CD4-positive, alpha-beta T cell treated with Interleukin-12 subunit alpha and Interleukin-12 subunit beta, for 1 hour (primary cell): ENCODE measurements at places on chromosomes 2 and 18.

GRCh38 chr2:6168485-6168884 lies 476.3 kb downstream of the SOX11 start:
- DNase-seq, result no peak

- DNase-seq, result no peak
These were observed 144.5 kb downstream of the LAMA3 start for GRCh38 chr18:23833714-23834113.

DNA sequence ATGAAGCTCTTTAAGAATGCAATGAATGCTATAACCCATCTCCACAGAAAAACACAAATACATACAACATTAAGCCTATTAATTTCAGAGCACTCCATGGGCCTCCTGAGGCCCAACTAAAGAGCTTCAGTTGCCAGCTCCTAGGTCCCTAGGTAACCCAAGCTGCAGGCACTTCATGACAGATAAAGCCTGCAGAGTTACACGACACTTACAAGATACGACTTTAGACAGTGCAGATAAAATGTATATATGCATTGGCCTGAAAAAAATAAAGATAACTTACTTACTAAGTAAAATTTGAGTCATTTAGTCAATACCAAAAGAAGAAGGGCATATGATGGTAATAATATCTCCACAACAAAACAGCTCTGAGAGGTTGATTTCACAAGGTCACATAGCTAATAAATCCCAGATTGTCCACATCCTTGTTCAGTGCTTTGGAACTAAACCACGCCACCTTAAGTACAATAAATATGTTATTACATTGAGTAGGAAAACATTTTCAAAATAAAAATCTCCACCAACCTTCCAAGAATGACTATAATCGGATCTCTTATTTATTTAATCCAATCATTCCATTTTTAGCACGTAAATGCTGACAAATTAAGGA lies 3.4 kb downstream of the MAP4K3 start:
- DNase-seq, result no peak

DNA sequence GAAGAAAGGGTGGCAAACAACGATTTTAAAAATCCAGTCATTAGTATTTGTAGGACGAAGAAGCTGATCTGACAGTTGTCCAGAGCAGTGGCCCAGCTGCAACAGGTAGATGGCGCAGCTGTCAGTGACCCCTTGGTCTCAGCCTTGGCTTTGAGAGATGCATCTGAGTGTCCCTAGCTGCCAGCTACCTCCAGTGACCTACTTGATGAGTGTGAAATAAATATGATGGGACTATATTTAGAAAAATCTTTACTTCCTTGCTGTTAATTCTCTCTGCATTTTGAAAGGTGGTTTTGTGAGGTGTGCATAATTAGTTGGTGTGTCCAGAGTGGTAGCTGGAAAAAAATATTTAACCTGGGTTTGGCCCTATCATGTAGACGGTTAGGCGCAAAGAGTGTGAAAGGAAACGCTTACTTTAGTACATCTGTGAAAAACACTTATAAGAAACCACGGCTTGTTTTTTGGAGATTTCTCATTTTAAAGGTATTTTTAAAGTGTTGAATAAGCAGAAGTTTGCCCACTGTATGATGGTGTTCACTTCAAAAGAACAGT lies 963 bp downstream of the INPP1 start:
- peak; percentile 23 for DNase-seq

DNA sequence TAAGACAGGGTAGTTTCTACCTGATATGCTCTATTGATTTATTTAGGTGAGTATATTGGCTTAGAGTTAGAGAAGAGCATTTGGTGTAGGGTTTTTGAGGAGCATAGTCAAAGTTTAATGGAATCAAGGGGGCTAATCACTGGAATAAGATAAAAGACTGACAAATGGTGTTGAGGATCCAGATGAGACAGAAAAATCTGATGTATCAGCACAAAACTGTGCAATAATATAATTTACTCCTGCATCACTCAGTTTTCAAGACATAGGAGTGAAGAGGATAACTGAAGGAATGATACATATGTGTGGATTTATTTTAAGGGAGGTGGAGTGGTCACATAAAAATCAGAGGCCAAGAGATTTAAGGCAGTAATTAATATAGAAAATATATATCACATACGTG lies 339.2 kb downstream of the NYAP2 start:
- DNase-seq, result no peak

- DNase-seq, result no peak
These were observed 224.1 kb downstream of the LRP1B start for GRCh38 chr2:141906678-141907077.

DNA sequence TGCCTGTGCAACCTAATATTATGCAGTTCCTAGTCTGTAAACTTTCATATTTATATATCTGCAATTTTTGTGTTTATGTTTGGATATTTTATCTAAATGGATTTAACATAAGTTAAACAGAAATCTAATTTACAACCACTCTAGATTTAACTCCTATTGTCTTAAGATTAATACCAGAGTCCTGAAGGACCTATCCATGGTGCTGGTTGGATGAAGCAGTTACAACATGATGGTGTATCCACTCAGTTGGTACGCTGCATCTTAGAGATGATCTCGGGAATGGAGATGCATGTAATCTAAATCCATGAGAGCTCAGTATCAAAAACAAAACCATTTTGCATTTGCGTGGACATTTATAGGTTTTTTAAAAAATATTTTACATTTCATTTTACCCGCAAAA lies 745.9 kb upstream of the SLC8A1 start:
- DNase-seq, result no peak

DNA sequence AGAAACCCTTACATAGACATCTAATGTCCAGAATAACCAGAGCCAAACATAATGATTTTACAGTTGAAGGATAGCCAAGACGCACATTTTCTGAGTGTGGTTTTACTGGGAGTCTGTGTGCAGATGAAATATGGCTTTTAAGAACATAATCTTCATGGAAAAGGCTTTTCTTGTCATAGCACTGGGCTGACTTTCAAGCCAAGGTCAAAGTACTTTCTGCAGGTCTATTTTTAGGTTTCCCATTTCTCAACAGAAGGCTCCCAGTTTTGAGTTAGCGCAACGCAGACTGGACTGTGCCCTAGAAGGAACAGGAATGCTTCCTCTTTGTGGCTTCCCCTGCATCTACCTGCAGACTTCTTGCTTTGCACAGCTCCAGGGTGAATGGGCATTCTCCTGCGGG lies 92.3 kb upstream of the UPP2 start:
- DNase-seq, result no peak

DNA sequence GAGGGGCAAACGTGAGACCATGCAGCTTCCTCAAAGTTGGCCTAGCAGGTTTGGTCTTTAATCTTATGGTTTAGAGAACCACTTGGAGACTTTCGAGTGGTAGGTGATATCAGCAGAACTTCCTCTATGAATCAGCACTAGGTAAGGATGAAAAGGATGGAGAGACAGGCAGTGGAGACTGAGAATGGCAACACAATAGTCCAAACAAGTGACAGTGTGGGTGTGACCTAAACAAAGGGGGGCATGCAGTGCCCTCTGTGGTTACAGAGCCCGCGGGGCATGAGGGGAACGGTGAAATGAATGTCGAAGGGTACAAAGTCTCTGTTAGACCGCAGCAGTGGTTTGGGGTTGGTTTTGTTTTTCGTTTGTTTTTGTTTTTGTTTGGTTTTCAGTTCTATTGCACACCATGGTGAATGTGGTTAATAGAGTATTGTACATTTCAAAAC lies 143.9 kb downstream of the L3MBTL4 start:
- no peak for DNase-seq

DNA sequence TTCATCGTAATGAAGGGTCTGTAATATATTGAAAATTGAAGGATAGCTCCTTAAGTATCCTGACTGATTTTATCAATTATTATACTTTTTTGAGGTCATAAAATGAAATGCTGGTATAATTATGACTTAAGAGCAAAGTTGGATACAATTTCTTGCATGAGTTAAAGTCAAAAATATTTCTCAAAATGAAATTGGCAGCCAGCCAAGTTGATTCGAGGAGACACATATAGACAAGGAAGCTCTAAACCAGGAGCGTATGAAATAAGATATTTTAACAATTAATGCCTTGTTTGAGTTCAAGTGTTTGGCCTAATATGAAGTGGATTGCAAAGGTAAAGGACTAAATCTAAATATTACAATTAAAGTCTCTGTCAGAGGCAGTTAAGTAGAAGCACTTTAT lies 260.4 kb upstream of the DSEL start:
- DNase-seq, result no peak

DNA sequence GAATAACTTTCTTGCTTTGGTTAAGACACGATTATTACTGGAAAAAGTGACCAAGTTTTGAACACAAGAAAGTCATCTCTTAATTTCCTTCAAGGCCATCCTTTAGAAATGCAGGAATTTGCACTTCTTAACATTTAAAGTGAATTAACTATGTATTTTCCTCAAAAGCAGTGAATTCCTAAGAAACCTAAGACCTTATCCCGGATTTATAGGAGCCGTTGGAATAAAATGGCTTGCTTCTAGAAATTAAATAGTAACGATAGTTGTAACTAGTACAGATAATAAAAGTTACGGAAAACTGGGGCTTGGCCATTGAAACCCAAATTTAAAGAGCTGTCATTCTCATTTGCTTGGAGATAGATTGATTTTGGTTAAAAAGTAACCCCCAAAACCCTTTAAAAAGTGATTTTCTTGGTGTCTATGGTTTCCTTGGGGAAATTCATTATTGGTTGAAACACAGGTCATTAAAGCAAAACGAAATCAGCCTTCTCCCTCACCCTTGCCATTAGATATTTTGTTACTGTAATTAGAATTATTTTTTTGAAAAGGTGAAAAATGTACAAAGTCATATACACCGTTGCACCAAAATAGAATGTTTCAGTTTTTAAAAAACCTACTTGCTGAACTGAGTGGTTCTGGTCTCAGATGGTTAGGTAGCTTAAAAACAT lies 2.0 kb downstream of the SKOR2 start:
- DNase-seq, result no peak

GRCh38 chr2:134819334-134819733 lies 19.1 kb upstream of the ACMSD start:
- no peak for DNase-seq

GRCh38 chr2:230687498-230687897 lies 25.1 kb upstream of the CAB39 start:
- DNase-seq, result no peak

GRCh38 chr2:1350111-1350510 lies 63.2 kb upstream of the TPO start:
- DNase-seq, result no peak

- no peak for DNase-seq
These were observed 7.3 kb downstream of the TNFRSF11A start for GRCh38 chr18:62332431-62332830.

- DNase-seq, result no peak
These were observed 40.1 kb downstream of the GTF3C3 start for GRCh38 chr2:196759378-196759706.

DNA sequence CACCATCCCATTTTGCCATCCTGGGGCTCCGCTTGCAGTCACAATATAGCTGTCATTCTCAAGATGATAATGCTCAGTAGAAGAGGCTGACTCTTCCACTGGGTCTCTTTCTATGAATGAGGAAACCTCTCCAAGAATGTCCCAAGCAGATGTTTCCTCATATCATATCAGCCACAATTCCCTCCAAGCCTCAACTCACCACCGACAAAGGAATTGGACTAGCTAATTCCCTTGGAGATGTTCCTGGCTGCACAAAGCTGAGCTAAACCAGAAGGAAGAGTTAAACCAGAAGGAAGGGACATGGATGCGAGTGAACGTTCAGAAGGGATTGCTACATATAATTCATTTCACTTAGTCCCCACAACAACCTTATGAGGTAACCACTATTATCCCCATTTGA lies 65.0 kb upstream of the NPAS2 start:
- no peak for DNase-seq

GRCh38 chr2:196318517-196319377 lies 147.4 kb upstream of the STK17B start:
- no peak for DNase-seq

GRCh38 chr2:177201919-177202346 lies 10.7 kb upstream of the HNRNPA3 start:
- DNase-seq, result no peak

GRCh38 chr2:208147008-208147407 lies 1.1 kb upstream of the CRYGB start:
- no peak for DNase-seq

GRCh38 chr2:231235217-231235616 lies 36.8 kb downstream of the ARMC9 start:
- DNase-seq, result no peak

DNA sequence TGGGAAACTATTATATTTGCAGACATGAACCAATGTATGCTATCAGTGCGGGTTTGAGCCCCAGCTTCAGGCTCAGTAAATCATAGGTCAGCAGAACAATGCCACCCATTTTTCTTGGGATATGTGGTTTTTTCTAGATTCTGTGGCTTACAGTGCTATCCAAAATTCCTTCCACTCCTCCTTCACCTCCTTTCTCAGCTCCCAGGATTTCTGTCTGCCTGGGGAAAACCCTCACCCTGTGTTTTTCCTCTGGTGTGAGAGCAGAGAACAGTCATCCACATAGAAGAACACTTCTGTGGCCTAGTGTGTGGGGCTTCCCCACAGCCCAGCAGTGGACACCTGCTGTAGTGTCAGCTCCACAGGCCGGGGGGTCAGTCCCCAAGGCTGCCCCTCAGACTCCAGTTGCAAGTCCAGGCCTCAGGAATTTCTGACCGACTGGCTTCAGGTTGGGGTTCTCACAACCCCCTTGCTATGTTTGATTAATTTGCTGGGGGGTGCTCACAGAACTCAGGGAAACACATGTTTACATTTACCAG lies 238.2 kb downstream of the LDLRAD4 start:
- no peak for DNase-seq
